ENCODE measurements at places on chromosomes 16 and 17.

DNA sequence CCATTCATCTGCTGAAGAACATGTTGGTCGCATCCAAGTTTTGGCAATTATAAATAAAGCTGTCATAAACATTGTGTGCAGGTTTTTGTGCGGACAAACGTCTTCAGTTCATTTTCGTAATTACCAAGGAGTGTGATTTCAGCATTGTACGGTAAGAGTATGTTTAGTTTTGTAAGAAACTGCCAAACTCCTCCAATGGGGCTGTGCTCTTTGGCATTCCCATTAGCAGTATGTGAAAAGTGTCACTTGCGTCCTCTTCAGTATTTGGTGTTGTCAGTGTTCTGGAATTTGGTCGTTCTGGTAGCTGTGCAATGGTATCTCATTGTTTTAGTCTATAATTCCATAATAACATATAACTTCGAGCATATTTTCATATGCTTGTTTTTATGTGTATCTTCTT is 120.9 kb downstream of the BCAS3 start:
- DNase-seq: no peak

- DNase-seq: no peak
These were observed 29.9 kb downstream of the CACNG4 start for GRCh38 chr17:66994361-66994760.

GRCh38 chr17:12489325-12489724 is 176.4 kb upstream of the MYOCD start:
- no peak for DNase-seq

GRCh38 chr16:67191995-67192681 is at the start of gene E2F4:
E2F4 (plus strand) TSS chr16:67192155; CDS start chr16:67192228, 73 bp downstream.
- peak; percentile 72 for DNase-seq

- peak; percentile 99 for DNase-seq
These were observed at the start of gene AMZ2 for GRCh38 chr17:68247445-68248198. AMZ2 (plus strand) TSS chr17:68248043; CDS start chr17:68250188, 2,145 bp downstream.

DNA sequence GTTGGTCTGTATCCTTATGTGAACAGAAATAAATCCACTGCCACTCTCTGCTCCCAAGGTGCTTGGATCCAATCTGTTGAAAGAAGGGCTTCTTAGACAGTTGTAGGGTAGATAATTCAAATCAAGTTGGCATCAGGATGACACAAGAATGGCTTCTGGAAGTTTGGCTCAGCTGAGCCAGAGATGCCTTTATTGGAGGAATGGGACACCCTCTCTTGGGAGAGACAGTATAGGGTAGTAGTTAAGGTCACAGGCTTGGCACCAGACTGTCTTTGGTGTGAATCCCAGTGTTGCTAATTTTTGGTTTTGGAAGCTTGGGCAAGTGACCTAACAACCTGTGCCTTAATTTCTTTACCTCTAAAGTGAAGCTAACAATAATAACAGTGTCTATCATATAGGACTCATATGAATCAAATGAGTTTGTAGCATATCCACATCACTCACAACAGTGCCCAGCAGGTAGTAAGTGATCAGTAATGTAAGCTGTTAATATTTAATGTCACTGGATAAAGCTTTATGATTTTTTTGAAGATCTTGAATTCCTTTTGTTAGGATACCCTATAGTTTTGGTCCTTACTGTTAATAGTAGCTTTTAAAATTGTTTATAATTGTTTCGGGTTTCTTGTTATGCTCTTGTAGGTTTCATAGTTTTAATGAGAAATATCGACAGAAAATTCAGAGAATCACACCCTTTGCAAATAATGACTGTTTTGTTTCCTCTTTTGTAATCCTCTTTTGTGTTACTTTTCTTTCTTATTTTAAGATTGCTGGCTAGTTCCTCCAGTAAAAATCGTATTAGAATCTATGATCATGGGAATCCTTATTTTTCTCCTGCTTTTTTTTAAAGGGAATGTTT is 19.1 kb downstream of the ZNRF1 start:
- DNase-seq: no peak

- DNase-seq: peak; percentile 57
These were observed 11.0 kb upstream of the PHKG2 start for GRCh38 chr16:30736995-30737793.

- DNase-seq: no peak
These were observed 36.4 kb downstream of the FOXL1 start for GRCh38 chr16:86614699-86615098.

GRCh38 chr16:10308305-10309193 is 77.3 kb upstream of the ATF7IP2 start:
- DNase-seq: no peak

DNA sequence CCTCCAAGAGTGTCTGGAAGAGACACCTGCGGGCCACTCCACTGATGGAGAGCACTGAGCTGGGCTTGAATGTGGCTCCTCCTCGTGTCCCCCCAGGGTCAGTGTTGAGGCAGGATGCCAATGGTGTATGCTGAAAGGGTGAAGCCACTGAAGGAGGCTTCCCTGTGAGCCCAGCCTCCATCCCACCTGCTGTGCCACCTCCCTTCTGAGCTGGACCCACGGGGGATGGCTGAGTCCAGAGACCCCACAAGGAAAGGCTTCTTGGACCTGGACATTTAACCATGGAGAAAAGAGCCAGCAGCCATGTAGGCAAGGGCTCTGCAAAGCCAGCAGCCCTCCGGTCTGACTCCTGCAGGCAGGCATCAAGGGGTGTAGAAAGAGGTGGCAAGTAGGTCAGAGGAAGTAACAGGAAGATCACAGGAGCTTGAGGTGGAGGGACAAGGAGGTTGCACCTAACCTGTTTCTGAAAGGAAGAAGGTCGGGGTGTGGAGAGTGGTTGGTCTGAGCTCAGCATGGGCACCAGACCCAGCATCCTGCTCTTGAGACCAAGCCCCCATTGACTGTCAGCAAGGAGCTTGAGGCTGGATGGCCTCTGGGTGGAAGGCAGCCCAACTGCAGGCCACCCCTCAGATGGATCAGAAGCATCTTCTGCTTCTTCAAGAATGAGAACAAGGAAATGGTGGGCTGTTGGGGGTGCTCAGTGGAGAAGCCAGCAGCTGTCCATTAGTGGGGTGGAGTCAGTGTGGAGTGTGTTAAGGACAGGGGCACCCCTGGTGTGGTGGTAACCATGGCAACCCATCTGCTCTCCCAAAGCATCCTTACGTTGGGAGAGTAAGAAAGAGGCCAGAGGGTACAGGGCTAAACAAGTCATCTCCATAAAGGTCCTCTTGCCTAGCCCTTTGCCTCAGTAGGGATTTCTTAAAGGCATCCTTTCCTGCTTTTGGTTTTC is 80.7 kb downstream of the PLD6 start:
- DNase-seq: no peak

DNA sequence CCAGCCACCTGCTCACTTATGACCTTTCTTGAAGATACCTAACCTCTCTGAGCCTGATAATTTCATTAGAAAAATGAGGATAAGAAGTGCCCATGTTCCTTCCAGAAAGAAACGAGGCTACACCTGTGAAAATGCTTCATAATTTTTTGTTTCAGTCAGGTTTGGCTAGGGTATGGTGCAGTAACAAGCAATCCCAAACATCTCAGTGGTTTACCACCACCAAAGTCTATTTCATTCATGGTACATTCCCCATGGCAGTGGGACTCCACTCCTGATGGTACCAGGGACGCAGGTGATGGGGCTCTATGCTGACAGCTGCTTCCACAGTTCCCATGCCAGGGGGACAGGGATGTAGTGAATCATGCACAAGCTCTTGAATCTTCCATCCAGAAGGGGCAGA is 147.6 kb upstream of the CES5A start:
- no peak for DNase-seq

DNA sequence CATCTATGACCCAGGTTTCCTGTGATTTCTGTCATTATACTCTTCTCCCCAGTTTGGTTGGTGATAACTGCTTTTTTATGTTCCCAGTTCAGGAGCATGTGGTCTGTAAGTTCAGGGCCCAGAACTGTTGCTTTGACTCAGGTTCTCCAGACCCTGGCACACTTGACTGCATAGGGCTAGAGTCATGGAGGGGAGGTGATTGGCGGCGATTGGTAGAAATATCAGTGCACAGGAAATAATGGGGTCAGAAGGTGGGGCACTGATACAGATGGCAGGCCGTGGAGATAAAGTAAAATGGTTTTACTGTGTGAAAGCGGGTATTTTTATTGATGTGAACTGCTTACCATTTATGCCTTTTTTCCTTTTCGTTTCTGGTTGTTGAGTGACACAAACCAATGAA is 28.7 kb downstream of the TAC4 start:
- no peak for DNase-seq

DNA sequence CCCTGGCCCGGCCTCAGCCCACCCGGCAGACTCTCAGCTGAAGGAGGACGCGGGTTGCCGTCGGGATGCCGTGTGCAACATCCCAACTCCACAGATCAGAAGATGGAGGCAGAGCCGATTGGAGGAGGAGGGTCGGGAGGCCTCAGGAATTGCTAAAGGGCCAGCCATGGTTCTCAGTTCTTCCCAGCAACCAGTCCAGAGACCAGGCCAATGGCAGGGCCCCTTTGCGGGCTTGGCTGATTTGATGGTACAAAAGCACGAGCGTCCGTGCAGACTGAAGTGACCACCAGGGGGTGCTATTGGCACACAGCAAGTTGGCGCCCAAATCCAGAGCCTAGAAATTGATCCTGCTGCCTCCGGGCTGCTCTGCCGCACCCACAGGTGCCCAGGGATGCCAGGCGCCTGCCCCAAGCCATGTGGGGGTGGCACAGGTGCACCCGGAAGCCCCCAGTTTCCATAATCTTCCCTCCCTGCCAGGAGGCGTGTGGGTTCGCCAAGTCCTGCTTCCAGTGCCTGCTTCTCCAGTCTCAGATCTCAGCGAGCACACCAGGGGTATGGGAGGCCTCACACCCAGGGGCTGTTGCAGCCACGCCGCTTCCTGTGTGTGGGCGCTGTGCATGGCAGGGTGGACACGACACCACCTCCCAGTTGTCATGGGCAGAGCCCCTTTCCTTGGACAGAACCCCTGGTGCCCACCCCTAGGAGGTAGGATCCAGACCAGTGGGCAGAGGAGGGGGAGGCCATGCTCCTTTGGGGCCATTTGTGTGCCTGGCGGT is 7.1 kb upstream of the TEX19 start:
- peak; percentile 78 for DNase-seq
